ENCODE measurements at places on chromosomes 6 and 20.

GRCh38 chr6:145189836-145190235 lies 545.5 kb downstream of the EPM2A start:
- no peak for DNase-seq

DNA sequence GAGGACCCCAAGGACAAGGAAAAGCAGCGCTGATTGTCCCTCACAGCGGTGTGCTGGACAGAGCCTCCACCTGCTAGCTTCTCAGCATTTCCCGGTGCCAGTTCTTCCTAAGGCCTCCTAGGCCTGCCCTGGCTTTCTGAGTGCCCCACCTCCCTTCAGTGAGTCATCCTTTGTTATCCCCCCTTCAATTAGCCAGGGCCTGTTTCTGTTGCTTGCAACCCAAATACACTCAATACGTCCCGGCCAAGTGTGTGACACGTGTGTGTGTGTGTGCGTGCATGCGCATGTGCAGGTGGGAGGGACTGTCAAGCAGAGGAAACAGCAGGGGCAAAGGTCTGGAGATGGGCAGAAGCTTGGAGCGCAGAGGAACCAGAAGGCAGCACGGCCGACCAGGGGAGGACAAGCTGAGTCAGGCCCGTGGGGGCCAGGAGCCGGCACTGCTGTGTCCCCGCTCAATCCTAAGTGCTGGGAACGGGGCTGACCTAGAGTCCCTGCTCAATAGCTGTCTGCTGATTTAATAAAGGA lies 159.8 kb downstream of the PREX1 start:
- no peak for DNase-seq

- peak; percentile 32 for DNase-seq
These were observed 263.0 kb downstream of the FOXC1 start for GRCh38 chr6:1872649-1873131.

- no peak for DNase-seq
These were observed 48.4 kb downstream of the PLAGL2 start for GRCh38 chr20:32158943-32159660.

- DNase-seq = peak; percentile 31
These were observed 6.9 kb upstream of the KIF16B start for GRCh38 chr20:16580147-16580546.

- peak; percentile 94 for DNase-seq
These were observed 540.7 kb upstream of the BTBD3 start for GRCh38 chr20:11376998-11377397.

GRCh38 chr6:157570104-157570503 lies 189.1 kb downstream of the ZDHHC14 start:
- DNase-seq = no peak

- DNase-seq = no peak
These were observed 21.1 kb downstream of the MRPL14 start for GRCh38 chr6:44105993-44106740.

GRCh38 chr6:89184344-89184743 lies 32.8 kb downstream of the GABRR1 start:
- DNase-seq = no peak

- DNase-seq = no peak
These were observed 29.9 kb downstream of the HSF2 start for GRCh38 chr6:122429323-122429722.

DNA sequence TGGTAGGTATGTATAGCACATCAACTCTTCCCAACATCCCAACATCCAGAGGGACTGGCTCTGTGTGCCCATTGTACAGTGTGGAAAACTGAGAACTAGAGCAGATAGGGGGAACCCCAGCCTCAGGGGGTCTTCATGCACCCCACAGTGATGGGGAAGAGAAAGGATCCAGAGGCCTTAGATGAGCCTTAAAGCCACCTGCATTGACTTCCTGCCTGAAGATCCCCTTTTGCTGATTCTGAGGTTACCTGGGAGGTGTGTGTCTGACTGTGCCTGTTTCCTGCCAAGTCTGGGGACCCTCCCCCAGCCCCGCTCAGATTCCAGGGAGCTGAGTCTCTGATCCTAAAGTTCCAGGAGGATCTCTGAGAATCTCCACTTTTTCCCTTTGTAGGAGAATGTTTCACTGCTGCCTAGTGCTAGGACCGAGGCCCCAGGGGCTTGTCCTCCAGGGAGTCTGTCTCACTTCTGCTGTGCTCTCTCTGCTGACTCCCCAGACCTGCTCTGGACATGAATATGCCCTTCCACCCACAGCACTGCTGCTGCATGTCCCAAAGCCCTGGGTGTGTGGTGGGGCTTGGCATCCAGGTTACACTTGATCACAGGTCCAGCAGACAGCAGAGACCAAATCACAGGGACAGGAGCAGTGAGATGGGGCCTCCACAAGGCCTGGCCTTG lies 12.8 kb upstream of the PGC start:
- DNase-seq = no peak

DNA sequence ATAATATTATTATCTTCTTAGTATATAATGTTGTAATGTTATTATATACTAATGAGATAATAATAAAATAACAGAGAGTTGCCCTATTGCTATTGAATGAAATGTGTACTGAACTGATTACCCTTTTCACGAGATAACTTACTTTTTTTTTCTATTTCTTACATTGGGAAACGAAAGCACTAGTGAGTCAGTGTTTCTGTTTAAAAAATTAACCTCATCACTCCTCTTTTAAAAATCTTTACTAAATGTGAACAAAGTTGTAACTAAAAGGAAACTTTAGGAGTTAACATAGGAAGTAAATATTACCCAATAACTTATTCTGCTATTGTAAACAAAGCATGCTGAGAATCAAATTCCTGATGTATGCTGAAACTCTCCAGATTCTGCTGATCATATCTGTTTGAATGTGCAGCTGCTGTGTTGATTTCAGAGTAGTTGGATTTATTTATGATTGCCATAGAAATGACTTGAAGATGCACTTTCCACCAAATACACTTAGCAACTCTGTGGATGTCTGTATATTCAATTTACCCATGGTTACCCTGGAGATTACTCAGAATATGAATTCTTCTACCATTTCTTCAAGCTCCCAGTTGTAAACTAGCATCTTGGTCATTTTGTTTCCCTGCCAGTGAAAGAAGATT lies 523.4 kb downstream of the TENT5A start:
- peak; percentile 77 for DNase-seq

DNA sequence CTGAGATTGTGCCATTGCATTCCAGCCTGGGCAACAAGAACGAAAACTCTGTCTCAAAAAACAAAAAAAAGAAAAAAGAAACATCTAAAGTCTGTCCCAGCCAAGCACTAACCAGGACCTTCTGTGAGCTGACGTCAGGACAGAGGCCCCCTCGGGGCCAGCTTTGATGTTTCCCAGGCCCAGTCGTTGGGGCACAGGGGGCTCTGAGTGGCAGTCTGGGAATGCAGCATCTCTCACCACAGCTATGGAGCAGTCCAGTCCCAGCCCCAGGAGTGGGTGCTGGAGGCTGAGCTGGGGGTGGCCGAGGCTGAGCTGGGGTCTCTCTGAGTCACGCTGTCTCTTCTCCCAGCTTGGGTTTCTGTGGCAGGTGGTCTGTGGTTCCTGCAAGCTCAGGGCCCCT lies 46.0 kb upstream of the SRF start:
- peak; percentile 94 for DNase-seq

- peak; percentile 22 for DNase-seq
These were observed 61.9 kb downstream of the GPR6 start for GRCh38 chr6:110039981-110040383.

DNA sequence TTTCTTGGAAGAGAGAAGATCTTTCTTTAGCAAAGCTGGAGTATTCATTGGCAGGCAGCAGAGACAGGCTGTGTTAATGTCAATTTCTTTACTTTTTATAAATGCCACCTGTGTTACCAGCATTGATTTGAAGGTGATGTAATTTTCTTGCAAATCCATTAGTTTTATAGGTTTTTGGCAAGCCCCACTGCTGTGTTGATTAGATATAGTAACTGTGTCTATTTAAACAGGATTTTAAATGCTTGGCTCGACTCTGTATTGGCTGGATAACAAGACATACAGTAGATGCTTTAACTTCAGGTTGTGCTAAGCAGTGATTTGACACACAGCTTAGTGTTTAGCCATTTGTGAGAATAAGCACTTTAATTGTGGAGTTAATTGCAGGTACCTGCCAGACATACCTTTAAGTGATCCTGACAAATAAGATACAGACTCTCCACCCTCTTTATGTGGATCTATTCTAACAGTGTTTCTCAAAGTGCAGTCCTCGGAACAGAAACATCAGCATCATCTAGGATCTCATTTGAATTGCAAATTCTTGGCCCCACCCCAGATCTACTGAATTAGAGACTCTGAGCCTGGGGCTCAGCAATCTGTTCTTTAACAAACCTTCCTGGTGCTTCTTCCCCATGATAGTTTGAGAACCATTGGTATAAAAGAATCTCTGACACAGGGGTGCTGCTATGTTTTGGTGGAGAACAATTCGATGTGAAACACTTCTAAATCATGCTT lies 397.5 kb downstream of the HDGFL1 start:
- DNase-seq = no peak

DNA sequence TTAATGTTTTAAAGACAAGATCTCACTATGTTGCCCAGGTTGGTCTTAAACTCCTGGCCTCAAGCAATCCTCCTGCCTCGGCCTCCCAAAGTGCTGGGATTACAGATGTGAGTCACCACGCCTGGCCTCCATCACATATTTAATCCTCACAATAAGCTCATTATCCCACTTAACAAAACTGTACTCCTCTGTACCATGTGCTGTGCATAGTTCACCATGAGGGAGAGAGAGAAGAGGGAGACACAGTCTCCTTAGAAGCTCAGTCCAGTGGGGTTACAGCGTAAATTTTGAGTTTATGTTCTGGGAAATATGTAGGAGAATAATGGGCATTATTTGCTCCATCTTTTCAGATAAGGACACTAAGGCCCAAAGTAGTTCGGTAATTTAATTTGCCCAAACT lies 7.9 kb upstream of the CPNE5 start:
- no peak for DNase-seq

GRCh38 chr6:170158296-170159021 lies 132.4 kb downstream of the DLL1 start:
- no peak for DNase-seq

GRCh38 chr6:128516514-128516898 lies 3.9 kb downstream of the PTPRK start:
- DNase-seq = peak; percentile 55

GRCh38 chr6:6857528-6857927 lies 250.2 kb upstream of the RREB1 start:
- no peak for DNase-seq

DNA sequence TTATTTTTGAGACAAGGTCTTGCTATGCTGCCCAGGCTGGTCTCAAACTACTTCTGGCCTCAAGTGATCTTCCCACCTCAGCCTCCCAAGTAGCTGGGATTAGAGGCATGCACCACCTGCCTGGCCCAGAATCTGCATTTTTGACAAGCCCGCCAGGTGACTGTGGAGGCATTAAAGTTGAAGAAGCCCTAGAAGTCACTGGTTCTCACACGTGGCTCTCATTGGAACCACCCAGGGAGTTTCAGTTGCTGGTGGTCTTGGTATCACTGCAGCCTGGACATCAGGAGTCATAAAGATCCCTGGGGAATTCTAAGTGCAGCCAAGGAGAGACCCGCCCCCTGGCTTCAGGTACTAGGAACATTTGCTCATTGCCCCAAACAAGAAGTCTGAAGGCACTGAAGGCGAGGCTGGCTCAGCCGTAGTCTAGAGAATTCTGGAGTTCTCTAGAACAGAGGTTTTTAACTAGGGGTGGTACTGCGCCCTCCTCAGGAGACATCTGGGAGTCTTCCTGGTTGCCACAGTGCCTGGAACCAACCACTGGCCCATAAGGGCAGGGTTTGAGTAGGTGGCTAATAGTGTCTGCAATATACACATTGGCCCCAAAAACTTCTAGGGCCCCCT lies 182.8 kb downstream of the ZMYND8 start:
- DNase-seq = no peak

DNA sequence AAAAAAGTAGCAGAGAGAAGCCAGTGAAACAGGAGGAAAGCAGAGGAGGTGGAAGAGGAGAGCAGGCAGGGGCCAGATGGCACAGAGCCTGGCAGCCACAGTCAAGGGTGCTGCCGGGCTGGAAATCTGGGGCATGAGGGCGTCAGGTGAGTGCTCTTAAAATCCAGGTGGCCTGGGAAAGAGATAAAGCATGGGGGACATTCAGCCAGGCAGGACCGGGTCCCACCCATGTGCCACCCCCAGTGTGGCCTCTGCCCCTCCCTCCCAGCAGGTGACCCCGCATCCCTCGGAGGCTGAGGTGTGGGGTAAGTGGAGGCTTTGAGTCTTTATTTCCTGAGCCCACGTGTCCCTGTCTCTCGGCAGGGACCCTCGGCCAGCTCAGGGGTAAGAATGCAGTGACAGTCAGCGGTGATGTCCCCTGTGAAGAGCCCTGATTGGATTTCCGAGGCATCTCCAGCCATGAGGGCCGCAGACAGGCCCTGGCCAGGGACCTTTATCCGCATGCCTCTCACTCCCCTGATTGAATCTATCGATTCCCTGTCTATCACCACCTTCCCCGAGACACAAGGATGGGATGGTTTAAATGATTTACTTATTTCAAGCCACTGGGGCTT lies 33.8 kb upstream of the SULF2 start:
- no peak for DNase-seq

- no peak for DNase-seq
These were observed 4.1 kb downstream of the TRIM38 start for GRCh38 chr6:25966711-25967110.

DNA sequence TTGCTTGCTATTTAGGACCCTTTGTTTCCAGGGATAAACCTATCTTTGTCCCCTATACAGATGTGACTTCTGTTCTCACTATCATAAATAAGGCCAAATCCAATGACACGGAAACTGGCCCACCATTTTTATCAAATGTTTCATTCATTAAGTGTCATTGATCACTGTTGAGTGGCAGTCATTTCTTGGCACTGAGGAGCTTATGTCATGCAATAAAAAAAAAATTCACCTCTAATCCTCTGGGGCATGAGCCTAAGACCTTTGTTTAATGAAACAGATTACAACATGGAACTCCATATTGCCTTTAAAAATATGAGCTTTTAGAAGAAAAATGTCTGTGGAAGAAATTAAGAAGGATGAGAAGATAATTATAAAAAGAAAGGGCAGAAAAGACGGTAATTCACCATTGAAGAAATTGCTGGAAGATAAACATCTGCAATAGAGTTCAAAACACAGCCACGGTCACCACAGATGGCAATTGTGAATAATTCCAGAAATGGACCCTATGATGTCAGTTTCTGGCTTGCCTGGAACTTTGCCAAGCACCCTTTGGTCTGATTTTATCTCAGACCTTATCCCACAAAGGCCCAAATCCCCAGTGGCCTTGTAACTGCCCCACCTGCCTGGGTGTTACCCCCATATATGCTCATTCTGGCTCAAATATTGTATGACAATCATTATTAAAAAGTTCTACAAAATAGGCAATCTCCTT lies 91.1 kb downstream of the DST start:
- DNase-seq = no peak

- no peak for DNase-seq
These were observed 15.8 kb upstream of the GPR6 start for GRCh38 chr6:109962271-109962670.

GRCh38 chr6:107218142-107218541 lies 102.8 kb upstream of the BEND3 start:
- no peak for DNase-seq

DNA sequence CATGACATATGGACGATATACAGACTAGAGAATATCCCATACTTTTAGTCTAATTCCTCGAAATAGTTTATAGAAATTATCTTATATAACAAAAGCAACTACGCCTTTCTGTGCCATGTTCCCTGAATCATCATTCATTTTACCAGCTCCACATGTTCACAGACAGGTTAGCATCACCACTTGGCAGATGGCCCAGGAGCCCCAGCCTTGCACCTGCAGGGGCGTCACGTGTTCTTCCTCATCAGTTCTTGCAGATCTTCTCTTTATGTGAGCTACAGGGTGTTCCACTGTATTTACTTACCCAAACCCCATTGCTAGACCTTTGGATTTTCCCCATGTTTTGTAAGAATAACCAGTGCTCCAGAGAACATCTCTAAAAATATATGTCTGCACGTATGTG lies 12.6 kb upstream of the BNIP5 start:
- DNase-seq = no peak
